ENCODE measurements at places on chromosomes 1 and 21.

DNA sequence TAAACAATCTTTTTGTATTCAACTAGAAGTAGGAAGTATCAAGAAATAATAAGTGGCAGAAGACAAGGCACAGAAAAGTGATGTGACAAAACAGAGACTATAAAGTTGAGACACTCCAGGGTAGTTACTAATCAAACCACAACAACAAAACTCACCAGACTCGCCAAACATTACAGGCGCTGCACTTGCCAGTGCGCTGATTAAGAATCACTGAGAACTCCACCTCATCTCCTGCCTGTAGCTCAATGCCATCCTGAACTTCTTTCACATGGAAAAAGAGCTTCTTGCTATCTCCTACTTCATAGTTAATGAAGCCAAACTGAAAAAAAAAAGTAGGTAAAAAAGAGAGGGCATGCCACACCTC is 2.8 kb upstream of the NRAS start:
- no peak for DNase-seq

- DNase-seq, result no peak
Measured at GRCh38 chr21:18810136-18810535, 406.6 kb upstream of the TMPRSS15 start.

DNA sequence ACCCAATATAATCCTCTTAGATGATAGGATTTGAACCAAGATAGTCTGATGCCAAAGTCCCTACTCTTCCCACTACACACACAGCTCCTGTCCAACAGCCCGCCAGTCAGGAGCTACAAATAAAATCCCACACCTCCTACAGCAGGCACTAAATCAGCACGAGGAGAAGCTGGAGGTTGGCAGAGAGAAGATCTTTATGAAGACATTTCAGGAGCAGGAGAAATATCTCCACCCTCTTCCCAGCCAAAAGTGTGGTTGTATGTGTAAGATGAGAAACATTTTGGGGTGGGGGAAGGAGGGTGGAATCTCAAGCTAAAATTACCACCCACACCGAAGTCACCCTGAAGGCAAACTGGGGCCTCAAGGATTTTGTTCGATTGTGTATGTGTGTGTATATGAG is 54.5 kb downstream of the PLXNA2 start:
- no peak for DNase-seq

DNA sequence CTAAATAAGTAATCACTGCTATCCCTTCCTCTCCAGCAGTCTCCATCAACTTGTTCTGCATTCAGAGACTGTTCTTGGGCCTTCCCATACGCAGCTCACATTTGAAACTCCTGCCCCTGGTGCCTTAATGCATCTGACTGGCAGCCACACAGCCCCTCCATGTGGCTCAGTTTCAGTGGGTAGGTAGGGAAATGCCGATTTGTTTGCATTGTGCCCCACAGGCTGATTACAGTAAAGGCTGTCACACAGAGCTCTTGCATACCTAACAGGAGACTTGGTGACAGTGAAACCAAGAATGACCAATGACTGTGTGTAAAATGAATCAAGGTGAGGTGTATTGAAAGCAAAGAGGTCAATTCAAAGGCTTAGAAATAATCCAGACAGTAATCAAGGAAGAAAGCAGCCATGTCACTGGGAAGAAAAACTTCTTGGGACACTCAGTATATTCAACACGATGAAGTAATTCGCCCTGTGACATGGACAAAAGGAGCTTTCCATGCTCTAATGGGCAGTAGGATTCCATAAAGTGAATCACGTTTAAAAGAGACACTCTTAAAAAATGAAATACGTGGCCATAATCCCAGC is 12.7 kb upstream of the B3GALNT2 start:
- no peak for DNase-seq

GRCh38 chr1:1437904-1438376 is 2.5 kb downstream of the VWA1 start:
- no peak for DNase-seq

DNA sequence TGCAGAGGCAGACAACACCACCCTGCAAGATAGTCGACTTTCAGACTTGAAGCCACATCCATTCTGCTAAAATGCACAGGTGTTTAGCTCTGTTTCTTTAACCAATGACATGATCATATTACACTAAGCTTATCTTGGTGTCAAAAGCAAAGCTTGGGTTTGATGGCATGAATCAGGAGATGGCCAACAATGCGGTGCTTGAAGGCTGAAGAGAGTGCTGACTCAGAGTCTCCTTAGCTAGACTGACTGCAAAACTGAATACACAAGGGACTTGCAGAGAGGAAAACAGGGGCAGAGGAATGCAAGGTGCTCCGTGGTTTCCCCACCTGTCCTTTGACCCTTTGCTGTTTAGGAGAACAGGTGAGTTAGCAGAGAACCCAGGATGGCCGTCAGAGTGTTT is 262.6 kb downstream of the SIPA1L2 start:
- DNase-seq, result no peak

DNA sequence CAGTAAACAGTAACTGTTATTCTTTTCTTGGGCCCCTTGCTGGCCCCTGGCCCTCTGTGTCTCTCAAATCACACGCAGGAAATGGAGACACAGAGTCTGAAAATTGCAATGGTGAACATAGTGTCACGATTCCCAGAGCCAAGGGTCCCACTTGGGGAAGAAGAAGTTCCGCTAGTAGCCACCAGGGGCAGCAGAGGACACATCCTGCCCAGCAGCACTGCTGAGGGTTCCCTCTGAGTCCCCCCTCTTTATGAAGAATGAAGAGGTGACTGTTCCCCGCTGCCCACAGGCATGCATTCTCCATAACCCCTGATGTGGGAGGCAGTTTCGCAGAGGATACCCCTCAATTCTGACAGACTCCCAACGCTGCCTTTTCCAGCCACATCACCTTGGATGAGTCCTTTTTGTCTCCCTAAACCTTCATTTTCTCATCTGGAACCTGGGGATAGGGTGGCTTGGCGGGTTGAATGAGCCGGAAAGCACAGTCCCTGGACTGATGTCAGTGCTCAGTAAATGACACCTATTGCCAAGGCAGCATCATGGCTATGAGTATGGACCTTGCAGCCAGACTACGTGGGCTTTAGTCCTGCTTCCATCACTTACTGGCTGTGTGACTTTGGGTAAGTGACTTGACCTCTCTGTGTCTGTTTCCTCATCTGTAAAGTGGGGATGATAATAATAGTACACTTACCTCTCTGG is 238.0 kb upstream of the TMEM51 start:
- DNase-seq, result peak; percentile 36

DNA sequence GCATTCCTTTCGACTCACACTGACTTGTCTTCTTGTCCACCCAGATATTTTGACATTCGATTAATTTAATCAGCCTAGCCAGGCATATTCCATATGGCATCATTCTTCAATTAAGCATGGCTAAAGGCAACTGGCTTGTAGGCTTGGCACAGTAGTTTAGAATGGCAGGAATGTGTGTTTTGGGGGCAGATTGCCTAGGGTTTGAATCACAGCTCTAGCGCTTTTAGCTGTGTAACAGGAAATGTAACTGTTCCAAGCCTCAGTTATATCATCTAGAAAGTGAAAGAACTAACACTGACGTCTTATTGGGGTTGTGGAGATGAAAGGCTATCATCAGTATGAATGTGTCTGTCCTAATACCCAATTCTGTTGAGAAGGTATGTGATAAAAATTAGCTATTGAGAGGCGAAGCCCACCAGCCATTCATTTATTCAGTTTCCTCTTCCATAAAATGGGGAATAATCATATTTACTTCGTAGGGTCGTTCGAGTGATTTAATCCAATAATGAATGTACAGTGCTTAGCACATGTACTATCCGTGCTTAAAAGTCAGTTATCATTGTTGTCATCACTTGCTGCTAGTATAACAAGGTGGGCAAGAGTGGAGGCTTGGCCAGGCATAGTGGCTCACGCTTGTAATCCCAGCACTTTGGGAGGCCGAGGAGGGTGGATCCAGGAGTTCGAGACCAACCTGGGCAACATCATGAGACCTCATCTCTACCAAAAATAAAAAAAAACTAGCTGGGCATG is 41.6 kb upstream of the GRHL3 start:
- DNase-seq, result no peak

DNA sequence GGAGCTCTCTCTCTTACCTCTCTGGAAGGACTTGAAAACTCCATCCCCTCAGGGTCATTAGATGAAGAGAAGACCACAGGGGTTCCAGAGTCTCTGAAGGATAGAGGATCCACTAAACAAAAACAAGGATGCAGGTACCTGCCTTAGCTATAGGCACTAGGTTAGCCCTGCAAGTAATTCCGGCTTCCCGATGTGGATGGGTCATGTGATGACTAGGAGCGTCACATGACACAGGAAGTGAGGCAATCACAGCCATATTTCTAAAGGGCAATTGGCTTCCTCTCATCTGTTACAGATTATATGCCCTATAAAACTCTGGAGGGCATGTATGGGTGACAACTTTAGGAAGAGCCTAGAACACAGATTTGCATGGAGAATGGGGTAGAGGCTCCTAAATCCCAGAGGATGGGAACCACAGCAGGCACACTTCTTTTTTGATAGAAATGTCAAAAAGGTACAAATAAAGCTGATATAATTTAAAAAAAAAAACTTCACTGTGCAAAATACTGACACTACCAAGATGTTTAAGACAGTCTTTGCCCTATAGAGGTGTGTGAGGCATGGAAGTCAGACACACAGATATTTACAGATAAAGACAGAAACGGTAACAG is 14.1 kb downstream of the ENTREP3 start:
- peak; percentile 77 for DNase-seq

DNA sequence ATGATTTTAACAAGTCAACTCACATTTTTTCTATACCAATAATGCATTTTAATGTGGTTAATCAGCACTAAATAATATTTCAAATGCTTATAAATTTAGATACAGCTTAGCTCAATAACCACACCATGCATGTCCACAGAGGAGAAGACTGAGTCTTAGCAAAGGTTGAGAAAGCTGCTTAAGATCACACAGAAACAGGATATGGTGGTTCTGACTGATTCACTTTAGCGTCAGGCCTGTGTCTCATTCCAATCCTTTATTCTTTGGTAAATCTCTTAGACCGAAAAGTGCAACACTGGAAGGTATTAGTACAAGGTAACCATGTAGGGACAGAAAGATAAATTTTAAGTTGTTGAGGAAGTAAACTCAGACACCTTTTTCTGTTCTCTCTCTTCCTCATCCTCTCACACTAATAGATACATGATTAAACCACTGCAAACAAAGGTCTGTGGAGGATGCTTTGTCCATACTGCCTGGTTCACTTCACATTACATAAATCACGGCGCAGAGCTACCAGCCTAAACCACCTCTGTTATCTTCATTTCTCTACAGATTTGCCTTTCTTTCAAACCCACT is 139.0 kb downstream of the DPYD start:
- no peak for DNase-seq

- DNase-seq, result no peak
Measured at GRCh38 chr1:231218078-231218477, 22.9 kb upstream of the GNPAT start.

DNA sequence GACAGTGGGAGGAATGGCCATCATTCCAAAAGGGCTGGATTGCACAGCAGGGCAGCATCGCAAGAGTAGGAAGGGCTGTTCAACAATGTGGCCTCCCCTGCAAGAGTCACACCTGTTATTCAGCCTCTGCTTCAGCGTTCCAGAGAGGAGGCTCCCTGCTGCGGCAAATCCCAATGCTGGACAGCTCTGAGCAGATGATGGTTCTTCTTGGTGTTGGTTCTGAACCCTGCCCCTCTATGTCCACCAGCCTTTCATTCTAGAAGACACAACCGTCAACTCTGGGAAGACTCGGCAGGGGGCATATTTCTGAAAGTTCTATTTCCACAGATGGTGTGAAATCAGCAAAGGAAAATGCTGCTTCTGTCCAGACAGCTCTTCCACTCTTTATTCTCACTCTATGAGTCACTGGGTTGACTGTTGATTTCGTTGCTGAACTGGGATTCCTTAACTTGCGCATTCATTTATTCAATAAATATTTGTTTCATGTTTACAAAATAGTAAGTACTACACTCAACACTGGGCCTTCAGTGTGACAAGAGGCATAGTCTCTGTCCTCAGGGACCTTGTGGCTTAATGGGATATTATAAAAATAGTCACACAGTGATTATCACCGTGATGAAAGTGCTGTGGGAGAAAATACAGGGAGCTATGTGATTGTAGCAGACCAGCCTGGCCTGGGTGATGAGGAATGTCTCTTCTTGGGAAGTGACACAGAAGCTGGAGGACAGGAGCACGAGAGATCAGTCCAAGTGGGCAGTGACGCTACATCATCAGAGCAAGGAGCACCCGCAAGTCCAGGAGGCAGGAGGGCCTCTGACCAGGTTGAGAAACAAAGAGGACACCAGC is 260.3 kb downstream of the SIPA1L2 start:
- DNase-seq, result no peak

- DNase-seq, result no peak
Measured at GRCh38 chr1:27885114-27885528, 12.8 kb downstream of the THEMIS2 start.

DNA sequence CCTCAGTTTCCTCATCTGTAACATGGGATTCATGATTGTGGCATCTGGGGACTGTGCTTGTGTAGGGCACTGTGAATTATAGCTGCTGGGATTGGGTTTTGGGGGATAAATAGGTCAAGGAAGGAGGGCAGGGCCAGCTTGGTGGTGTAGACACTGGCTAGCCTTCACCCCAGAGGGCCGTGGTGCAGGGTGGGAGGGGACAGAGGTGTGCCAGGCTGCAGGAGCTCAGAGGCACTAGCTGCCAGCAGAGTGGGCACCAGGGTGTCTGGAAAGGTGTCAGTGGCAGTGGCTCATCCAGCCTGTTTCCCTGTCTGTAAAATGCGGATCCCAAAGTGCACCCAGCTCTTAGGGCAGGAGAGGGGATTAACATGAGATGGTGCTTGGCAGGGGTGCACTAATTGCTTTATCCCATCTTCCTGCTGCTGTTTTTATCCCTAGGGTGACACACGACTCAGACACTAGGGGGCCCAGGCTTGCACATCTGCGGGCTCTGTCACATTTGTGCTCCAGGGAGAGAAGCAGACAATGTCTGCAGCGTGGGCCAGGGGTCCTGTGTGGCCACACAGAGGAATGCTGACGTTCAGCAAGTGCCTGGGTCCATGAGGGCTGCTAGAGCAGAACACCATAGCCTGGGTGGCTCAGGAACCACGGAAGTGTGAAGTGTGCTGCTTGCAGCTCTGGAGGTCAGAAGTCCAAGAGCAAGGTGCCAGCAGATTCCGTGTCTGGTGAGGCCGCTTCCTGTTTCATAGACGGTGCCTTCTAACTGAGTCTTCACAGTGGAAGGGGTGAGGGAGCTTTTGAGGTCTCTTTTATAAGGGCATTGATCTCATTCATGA is 19.3 kb downstream of the OBSCN start:
- DNase-seq, result no peak

DNA sequence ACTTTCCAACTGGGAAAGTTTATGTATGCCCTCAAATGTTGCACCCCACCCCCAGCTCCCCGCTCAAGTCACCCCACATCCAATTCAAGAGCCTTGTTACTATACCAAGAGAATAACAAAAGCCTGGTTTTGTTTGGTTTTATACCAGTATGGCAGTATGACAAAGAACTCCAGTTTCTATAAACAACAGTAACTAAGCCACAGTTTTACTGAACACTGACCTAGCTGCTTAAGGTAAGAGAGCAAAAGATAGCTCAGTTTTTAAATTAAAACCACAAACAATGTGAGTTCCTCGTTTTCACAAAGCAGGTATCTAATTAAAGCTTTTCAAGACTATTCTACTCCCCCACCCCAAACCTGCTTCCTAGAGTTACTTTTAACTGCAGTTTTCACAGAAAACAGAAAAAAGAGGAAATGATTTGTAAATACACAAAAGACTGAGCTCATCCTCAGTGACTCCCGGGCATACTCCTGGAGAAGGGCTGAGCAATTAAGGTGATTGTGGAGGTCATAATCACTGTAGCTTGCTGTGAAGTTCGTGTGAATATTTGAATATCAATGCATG is 59.3 kb upstream of the LHX8 start:
- DNase-seq, result no peak

GRCh38 chr1:22102746-22103145 is 40.2 kb downstream of the WNT4 start:
- DNase-seq, result no peak

Measured in stimulated activated CD4-positive, alpha-beta T cell treated with anti-CD3 and anti-CD28 coated beads, Interleukin-4, amount 100 ng/mL, for 24 hours (primary cell).